ENCODE measurements at places on chromosomes 5 and 9.

DNA sequence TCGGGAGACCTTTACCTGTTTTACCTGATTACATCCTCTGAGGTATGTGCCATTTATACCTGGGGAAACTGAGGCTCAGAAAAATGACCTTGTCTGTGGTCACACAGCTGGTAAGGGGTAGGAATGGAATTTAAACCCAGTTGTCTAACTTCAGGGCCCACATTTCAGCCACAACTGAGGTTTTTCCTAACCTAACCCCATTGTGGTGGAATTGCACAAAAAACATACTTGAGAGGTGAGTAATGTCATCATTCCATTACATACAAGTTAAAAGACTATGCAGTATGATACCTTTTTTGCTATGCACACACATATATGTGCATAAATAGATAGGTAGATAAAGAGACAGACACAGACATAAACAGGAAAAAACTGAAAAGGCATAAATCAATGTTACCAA is 14.1 kb downstream of the FGF1 start:
- no peak for DNase-seq

DNA sequence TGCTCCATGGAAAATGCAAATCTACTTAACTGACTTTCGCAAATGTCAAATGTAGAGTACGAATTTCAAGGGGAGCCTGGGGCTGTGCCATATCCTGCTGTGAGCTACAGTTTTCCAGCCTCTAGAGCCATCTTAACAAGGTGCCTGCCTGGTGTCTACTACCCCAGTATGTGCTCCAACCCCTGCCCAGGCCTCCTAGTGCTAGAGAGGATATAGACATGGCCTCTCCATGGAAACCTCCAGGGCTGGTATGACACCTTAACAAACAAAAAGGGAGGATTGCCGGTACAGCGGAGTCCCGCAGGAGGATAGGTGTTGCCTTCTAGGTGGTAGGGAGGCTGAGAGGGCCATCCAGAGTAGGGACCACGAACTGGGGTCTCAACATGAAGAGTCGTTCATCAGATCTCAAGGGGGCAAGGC is 13.6 kb upstream of the IL3 start:
- DNase-seq, result no peak

GRCh38 chr5:65326922-65327321 is 154.8 kb downstream of the ADAMTS6 start:
- DNase-seq, result no peak

DNA sequence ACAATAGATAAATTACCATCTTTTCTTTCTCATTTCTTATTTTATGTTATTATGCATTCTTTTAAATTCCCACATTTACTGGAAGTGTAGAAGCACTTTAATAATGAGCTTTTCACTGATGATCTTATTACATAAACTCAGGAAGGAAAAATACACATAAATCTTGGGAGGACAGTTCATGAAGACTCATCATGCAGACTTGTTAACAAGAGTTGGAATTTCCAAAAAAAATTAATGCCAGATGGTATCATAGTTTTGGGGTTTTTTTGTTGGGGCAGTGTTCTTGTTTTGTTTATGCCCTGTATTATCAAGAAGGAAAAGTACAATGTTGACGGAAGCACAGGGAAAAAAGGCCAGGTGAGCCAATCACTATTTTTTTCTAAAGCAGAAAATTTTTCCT is 35.1 kb downstream of the CEMIP2 start:
- no peak for DNase-seq

GRCh38 chr9:76414661-76415060 is 20.4 kb upstream of the RFK start:
- DNase-seq, result no peak

GRCh38 chr5:179596421-179596820 is 27.1 kb downstream of the HNRNPH1 start:
- no peak for DNase-seq

DNA sequence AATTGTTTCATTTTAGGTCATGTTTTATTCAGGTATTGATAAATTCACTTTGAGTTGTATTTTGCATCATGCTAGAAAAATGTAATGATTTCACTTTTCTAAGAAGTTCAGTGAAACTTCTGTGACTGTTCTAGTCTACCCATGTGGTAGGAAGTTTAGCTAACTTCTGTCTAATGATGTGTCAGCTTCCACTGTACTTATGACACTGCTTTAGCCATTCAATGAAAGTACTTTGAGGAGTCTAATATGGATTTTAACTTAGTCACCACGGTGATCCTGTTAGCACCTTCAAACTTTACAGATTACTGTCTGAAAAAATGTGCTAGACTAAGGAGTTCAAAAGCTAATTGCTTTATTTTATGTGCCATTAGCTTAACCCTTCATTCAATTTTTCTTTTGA is 1510.5 kb upstream of the CDH9 start:
- no peak for DNase-seq

DNA sequence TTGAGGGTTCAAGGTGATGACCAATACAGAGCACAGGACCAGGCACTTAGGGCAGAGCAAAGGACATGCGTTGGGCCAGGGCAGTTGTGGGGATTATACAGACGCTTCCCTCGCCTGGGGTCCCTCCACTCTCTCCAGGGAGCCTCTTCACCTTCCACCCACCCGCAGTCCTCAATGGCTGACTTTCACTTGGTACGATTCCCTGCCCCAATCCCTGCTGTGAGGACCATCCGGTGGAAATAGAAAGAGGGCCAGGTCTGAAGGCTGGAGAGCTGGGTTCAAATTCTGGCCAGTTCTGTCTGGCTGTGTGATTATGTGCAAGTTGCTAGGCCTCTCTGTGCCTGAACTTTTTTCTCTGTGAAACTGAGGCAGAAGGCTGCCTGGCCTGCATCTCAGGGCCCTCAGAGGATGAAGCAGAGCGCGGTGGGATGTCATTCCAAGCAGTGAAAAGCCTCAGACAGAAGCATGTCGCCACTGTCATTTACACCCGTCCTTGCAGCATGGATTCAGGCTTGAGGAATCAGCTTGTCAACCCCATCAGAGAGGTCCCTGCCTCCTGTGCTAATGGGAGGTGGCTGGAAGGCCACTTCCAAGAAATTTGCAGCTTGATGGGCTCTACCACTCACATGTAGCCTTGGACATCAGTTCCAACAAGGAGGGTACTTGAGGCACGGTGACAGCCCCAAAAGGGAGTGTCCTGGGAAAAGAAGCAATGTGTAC is 206.6 kb upstream of the IER5L start:
- no peak for DNase-seq

DNA sequence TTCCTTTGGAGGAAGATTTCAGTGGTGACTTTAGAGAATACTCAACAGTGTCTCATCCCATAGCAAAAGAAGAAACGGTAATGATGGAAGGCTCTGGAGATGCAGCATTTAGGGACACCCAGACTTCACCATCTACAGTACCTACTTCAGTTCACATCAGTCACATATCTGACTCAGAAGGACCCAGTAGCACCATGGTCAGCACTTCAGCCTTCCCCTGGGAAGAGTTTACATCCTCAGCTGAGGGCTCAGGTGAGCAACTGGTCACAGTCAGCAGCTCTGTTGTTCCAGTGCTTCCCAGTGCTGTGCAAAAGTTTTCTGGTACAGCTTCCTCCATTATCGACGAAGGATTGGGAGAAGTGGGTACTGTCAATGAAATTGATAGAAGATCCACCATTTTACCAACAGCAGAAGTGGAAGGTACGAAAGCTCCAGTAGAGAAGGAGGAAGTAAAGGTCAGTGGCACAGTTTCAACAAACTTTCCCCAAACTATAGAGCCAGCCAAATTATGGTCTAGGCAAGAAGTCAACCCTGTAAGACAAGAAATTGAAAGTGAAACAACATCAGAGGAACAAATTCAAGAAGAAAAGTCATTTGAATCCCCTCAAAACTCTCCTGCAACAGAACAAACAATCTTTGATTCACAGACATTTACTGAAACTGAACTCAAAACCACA is 67.4 kb downstream of the VCAN start:
- no peak for DNase-seq

GRCh38 chr9:113563826-113564497 is 100.4 kb downstream of the RGS3 start:
- no peak for DNase-seq

GRCh38 chr5:51988634-51989033 is 605.4 kb downstream of the ISL1 start:
- DNase-seq, result no peak

GRCh38 chr5:28374492-28374967 is 1336.1 kb upstream of the CDH9 start:
- DNase-seq, result no peak

- no peak for DNase-seq
These were observed 4.6 kb downstream of the ENHO start for GRCh38 chr9:34518110-34518616.

- DNase-seq, result no peak
These were observed 227.3 kb downstream of the NMUR2 start for GRCh38 chr5:152177626-152178349.

DNA sequence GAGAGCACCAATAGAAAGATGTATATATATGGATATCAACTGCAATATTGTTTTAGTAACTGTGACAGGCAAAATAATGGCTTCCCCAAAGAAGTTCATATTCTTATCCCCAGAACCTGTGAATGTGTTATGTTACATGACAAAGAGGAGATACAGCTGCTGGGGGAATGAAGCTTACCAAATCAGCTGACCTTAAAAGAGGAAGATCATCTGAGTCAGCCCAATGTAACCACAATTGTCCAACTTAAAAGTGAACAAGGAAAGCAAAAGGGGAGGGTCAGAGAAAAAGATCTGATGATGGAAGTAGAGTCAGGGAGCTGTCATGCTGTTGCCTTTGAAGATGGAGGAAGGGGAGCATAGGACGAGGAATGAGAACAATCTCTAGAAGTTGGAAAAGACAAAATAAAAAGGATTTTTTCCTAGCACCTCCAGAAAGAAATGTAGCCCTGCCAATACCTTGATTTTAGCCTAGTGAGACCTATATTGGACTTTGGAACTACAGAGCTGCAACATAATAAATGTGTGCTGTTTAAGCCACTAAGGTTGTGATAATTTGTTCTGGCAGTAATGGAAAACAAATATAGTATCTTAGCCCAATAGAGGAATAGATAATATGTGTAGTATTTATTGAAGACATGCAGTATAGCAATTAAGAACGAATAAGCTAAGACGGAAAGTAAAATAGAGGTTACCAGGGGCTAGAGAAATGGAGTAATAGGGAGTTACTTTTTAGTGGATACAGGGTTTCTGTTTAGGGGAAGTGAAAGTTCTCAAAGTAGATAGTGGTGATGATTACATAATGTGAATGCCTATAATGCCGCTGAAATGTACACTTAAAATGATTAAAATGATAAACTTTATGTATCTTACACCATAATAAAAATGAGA is 115.9 kb downstream of the PIK3R1 start:
- DNase-seq, result no peak

DNA sequence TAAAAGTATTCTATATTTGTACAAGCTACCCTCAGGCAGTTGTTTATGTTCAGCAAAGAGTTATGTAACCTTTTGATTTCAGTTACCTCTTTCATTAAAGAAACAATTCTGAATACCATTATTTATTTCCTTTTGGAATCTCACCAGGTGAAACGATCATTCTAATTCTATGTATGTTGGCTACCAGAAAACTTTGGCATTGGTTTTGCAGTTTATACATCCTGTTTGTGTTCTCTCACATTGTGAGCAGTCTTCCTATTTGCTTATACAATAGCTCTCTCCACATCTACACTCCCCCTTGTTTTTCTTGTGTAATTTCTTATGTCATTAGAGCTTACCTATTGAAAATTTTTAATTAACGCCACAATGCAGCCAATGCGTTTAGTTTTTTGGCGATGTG is 276.0 kb upstream of the MPDZ start:
- no peak for DNase-seq

GRCh38 chr5:150658699-150659265 is 2.3 kb upstream of the MYOZ3 start:
- DNase-seq, result no peak

Data from T-helper 9 cell (primary cell).